ENCODE measurements at places on chromosomes 6 and 20.

- no peak for DNase-seq
Observed at GRCh38 chr20:20398123-20398522, 30.2 kb downstream of the INSM1 start.

DNA sequence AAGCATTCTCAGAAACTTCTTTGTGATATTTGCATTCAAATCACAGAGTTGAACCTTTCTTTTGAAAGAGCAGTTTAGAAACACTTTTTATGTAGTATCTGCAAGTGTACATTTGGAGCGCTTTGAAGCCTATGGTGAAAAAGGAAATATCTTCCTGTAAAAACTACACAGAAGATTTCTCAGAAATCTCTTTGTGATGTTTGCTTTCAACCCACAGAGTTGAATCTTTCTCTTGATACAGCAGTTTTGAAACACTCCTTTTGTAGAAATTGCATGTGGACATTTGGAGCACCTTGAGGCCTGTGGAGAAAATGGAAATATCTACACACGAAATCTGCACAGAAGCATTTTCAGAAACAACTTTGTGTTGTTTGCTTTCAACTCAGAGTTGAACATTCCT is 612.3 kb upstream of the ZNF337 start:
- DNase-seq, result no peak

GRCh38 chr6:141097471-141097870 is 1035.3 kb upstream of the GJE1 start:
- no peak for DNase-seq

DNA sequence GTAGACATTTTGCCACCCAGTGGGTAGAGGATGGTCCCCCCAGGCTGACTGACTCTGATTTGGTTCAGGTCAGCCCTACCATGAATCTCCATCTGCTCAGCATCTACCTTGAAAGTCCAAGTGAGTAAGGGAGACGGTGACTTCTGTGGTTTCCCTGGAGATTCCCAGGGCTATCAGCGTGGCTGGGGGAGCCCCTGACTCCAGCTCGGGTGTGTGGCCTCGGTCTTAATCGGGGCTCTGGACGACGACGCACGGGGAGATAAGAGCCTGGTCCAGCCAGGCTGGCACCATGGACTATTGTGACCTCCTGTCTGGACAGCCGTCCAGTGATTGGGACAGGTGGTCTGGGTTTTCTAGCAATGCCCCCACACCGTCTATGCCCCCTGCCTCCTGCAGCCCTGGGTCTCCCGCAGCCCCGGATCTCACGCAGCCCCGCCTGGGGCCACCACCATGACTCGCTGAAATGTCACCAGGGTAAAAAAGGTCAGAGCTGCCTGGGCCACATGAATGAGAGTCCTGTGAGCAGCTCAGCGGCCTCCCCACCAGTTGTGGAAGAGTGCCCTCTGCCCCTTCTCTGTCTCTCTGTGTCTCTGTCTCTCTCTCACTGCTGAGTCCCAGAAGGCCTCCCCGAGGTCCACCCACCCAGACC is 47.1 kb upstream of the GATA5 start:
- DNase-seq, result no peak

DNA sequence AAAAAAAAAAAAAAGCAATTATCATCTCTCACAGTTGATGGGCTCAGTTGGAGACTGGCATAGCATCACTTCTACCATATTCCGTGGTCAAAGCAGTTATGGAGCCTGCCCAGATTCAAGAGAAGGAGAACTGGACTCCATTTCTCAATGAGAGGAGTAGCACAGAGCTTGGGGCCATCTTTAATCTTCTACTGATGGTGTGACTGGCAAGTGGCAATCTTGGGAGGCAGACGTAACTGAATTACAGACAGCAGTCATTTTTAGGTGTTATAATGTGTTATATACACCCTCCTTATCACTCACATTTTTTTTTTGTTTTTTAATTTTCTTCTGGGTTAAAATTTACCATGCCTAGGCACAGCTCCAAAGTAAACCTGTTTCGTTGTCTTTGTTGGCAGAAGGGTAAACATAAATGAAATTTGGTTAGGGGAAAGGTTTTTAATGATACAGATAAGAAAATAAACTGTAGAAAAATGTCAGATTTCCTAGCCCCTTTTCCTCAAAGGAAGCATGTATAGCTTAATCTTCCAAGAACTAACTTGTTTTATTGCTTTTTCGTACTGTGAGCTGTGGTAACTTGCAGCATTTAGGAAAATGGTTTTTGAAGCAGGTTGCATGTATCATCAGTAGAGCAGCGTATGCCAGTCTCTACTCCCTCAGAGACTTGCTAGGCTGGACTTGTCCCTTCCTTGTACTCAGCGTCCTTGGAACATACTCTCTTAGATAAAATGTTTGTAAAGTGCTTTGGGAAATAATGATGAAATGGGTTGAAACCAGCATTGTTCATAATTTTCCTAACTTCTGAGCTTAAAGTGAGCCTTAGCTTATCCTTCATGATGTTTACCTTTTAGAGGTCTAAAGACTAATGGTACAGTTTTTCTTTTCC is 25.7 kb downstream of the ZFAND3 start:
- no peak for DNase-seq

DNA sequence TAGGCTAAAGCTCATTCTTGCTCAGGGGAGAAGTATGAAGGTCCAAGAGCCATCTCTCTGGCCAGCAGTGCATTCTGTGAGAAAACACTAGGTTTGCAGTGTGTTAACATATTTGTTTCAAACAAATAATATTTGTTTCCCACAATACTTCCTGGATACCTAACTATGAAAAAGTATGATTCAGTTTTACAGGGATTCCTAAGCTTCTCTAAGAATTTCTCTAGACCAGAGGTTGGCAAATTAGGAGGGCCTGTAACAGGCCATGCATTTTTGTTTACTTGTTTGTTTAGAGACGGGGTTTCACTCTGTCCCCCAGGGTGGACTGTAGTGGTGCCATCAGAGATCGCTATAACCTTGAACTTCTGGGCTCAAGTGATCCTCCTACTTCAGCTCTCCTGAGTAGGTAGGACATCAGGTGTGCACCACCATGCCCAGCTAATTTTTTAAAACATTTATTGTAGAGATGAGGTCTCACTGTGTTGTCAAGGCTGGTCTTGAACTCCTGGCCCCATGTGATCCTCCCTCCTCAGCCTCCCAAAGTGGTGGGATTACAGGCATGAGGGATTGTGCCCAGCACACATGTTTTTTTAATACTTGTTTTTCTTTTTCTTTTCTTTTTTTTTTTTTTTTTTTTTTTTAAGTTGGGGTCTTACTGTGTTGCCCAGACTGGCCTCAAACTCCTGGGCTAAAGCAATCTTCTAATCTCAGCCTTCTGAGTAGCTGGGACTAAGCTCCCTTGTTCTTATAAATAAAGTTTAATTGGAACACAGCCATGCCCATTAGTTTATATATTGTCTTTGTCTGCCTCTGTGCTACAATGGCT is 71.7 kb downstream of the ADGRG6 start:
- DNase-seq, result no peak

DNA sequence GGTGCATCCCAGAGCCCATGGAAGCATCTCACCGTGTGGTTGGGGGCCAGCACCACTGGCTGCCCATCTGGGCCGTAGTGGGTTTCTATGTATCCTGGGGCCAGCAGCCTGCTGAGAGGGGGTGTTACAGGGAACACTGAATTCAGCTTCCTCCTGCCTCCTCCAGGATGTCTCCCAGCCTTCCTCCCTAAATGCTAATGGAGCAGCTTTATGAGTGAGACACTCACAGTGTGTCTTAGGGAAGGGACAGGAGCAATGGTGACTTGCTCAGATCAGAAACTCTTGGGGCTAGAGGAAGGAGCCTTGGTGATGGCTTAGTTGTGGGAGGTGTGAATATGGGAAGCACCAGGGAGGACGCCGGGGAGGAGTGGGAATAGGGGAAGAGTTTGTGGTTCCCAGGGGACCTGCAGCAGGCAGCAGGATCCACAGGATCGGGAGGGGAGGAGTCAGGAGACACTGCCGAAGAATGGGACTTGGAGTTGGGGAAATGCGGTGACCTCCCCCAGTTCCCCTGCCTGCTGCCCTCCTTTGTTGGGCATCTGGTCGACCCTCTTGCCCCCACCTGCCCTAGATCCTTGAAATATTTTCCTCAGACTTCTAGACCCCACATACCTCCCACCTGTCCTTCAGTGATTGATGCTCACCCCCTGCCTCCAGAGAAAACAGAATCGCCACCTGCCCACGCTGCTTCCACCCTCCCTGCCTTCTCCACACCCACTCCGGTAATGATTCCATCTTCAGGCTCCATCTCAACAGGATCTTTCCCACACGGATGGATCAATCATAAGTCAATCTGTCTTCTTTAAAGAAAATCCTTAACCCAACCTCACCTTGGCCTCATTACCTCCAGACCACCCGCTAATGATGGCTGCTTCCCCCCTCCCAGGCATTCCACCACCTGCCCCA is 6.6 kb downstream of the ADAM33 start:
- no peak for DNase-seq

DNA sequence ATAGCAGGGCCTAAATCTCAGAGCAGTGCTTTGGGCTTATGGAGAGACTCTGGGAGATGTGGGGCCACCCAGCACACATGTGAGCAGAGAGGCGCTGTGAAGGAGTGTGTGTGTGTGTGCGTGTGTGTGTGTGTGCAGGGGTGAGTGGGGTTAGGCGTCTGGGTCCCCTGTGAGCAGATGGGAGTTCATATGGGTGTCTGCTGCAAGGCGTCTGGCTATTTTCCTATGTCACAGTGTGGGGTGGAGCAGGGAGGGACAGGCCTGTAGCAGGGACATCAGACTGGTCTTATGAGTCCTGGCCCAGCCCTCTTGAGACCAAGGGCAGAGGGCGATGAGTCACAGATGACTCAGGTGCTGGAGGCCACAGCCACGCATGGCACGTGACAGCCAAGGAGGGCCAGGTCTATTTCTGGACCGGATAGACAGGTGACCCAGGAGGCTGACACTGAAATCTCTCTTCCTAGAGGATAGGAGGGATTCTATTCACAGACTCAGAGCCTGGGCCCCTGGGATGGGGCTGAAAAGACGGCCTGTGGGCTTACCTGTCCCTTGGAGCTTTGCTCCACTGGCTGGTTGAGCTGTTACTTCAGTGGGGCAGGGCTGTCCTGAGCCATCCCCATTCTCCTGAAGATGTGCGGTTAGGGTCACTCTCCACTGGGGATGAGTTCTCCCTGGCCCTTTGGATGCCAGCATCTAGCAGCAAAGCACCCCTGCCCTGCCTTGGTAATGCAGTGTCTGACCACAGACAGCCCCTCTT is 28.9 kb downstream of the VEGFA start:
- DNase-seq, result no peak

GRCh38 chr6:53347921-53348370 is 804 bp downstream of the ELOVL5 start:
- peak; percentile 17 for DNase-seq

- DNase-seq, result no peak
Observed at GRCh38 chr6:63759605-63760105, 124.1 kb downstream of the PHF3 start.

DNA sequence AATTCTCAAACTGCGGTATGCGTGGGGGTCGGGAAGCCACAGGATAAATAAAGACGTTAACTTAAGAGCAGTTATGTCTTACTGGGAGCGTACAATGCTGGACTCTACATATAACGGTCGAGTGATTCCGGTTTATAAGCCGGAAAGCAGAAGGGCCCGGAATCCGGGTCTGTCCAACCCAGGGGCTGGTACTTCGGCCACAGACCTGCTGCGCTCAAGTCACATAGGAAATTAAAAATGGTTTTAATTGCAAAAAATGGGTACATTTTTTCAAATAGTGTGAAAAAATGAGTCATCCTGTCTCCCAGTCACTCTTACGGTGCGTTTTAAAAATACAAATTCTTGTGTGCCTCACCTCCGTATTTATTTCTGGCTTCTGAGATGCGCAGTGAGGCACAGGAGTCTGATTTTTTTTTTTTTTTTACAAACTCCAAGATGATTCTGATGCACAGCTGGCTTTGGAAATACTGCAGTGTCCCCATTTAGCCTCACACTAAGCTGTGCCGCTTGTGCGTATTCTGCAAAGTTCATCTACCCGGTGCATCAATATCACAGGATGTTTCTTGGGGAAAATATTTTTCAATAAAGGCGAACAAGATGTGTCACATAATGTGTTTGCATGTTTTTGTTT is 1.0 kb downstream of the PCIF1 start:
- no peak for DNase-seq

GRCh38 chr6:67350729-67351128 is 1284.4 kb upstream of the ADGRB3 start:
- DNase-seq, result no peak

DNA sequence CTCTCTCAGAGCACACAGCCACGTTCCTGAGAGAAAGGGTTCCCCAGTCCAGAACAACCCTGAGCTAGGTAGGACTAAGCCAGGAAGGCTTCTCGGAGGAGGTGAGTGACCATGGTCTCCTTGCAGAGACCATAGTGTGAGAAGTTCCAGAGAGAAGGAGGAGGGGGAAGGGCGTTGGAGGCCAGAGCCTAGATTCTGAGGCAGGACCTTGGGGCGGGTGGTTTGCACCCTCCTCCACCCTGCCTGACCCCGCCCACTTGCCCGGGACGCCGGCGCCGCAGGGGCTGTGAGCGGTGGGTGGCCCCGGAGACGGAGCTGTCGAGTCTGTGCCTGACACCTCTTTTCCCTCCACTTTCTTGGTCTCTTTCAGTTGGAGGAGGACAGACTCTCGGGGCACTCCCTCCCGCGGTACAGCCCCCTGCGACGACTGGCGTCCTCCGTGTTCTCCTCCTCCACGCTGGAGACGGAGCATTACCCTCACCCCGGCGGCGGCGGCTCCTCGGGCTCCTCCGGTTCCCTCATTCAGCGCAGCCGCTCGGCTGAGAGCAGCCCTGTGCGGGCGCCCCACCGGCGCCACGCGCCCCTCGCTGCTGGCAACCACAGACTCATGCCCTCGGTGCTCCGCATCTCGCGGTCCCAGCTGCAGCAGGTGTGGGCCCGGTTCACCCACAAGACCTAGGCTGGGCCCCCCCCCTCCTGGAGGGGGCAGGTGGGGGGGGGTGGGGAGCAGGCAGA is 26.2 kb downstream of the TTBK1 start:
- peak; percentile 23 for DNase-seq

DNA sequence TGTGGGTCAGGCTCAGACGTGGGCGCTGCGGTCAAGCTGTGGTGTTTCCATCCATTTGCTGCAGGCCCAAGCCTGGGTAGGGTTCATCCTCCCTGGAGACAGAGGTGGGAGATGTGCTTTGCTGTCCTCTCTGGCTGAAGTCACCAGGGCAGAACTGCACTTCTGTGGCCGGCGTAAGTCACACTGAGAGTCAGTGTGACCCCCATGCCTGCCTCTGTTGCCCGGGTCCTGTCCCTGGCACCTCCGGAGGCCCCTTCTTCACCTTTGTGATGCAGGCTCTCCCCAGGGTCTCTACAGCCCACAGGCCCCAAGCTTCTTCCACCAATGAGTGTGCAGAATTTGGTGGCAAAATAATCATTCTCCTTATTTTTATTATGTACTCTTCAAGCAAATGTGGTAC is 53.8 kb upstream of the DACT2 start:
- no peak for DNase-seq

Measured in stimulated activated CD4-positive, alpha-beta T cell treated with anti-CD3 and anti-CD28 coated beads, TNF-alpha, amount 100 ng/mL, for 4 hours (primary cell).